ENCODE measurements at places on chromosomes 4 and X.

GRCh38 chr4:16019649-16020048 lies 56.7 kb upstream of the FGFBP2 start:
- no peak for DNase-seq
- H3K4me1 ChIP-seq, result no peaks in the 10 kb centered on the region
- no peak overlapping the region for H3K27ac ChIP-seq
- H3K27me3 ChIP-seq, result no peaks in the 10 kb centered on the region
- no peaks in the 10 kb centered on the region for H3K36me3 ChIP-seq

DNA sequence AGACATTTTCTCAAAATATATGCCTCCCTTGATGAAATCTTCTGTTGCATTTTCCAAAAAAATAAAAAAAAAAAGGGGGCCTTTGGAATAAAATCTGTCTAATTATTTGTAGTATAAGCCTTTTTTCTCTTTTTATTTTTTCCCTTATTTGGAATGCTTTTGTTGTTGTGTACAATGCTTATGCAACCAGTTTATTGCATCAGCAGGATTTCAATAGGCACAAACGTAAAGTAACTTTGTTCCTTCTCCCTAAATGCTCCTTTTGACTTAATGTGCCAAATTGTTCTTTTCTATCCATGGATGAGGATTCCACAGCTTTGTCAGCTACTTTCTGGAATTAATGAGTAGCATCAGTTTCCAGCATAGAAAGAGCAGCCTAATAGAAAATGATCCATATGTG lies 59.6 kb upstream of the HPGD start:
- DNase-seq, result no peak
- H3K27me3 ChIP-seq, result no peaks in the 10 kb centered on the region
- no peak overlapping the region for H3K4me3 ChIP-seq
- no peaks in the 10 kb centered on the region for H3K4me1 ChIP-seq
- no peaks in the 10 kb centered on the region for H3K36me3 ChIP-seq

- H3K36me3 ChIP-seq, result no peaks in the 10 kb centered on the region
- H3K4me1 ChIP-seq, result no peaks in the 10 kb centered on the region
- H3K4me3 ChIP-seq, result no peak overlapping the region
- H3K27ac ChIP-seq, result no peak overlapping the region
Observed at GRCh38 chr4:142818031-142818430, 28.1 kb downstream of the INPP4B start.

DNA sequence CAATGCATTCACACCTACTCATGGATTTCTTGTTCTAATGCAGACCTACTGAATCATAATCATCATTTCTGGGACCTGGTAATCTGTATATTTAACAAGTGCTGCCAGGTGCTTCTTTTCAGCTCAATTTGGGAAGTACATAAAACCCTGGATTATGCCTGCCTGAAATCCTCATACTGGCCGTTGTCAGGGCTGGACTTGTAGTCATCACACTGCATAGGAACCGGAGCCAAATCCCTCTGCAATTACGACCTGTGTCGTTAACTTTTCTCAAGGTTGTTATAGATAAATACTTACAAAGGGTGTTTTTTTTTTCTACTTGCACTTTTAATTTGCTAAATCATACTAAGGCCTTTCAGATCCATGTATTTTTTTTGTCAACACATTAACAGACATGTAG lies 294.9 kb upstream of the PRPS2 start:
- peaks cover 8% of the 10 kb centered on the region for H3K27me3 ChIP-seq
- H3K4me1 ChIP-seq, result peaks cover 21% of the 10 kb centered on the region
- no peak overlapping the region for H3K27ac ChIP-seq

- no peak for DNase-seq
- no peak overlapping the region for H3K4me3 ChIP-seq
- H3K36me3 ChIP-seq, result no peaks in the 10 kb centered on the region
Observed at GRCh38 chr4:182975806-182976205, 58.6 kb upstream of the DCTD start.

GRCh38 chrX:118049713-118050112 lies 66.9 kb downstream of the KLHL13 start:
- H3K27me3 ChIP-seq, result no peaks in the 10 kb centered on the region
- H3K4me1 ChIP-seq, result no peaks in the 10 kb centered on the region
- H3K27ac ChIP-seq, result no peak overlapping the region
- no peaks in the 10 kb centered on the region for H3K36me3 ChIP-seq
- no peak overlapping the region for H3K4me3 ChIP-seq
- no peak for DNase-seq

- DNase-seq, result no peak
- H3K27me3 ChIP-seq, result peaks cover 46% of the 10 kb centered on the region
- H3K36me3 ChIP-seq, result peaks cover 8% of the 10 kb centered on the region
Observed at GRCh38 chr4:54085284-54085683, 14.7 kb upstream of the GSX2 start.

DNA sequence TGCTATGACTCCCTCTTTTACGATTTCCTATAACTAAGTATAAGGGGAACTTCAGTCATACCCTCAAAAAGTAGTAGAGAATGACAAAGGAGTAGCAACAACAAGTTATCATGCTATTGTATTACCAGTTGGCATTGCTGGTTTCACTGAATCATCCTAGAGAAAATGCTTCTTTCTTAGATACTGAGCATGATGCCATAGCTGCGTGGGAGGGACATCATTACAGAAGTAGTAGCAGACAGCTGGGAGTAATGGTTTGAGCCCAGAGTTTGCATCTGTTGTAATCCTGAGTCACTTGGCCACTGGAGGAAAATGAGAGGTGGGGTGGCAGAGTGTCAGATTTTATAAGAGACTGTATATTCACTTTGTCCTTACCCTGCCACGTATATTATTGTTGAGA lies 38.6 kb downstream of the MTMR1 start:
- no peaks in the 10 kb centered on the region for H3K27me3 ChIP-seq
- no peak for DNase-seq
- H3K36me3 ChIP-seq, result peaks cover 19% of the 10 kb centered on the region
- peaks cover 19% of the 10 kb centered on the region for H3K4me1 ChIP-seq
- H3K27ac ChIP-seq, result peak overlapping the region; percentile 84

DNA sequence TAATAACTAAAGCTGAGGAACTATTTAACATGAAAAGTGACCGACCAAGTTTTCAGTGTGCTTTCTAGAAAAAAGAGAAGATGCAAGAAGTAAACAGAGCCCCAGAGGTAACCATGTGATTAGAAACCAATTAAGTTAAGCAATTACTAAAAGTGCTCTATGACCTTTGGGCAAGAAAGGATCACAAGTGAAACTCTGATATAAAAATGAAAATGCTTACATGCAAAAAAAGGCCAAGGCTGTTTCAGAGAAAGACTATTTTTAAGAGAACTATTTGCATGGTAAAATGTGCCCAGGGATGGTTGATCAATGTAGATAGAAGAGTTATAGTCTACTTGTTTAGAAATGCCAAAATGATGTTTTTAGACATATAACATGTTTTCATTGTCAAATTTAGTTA lies 22.0 kb downstream of the KLHL15 start:
- no peak overlapping the region for H3K27ac ChIP-seq
- H3K4me1 ChIP-seq, result peaks cover 7% of the 10 kb centered on the region
- DNase-seq, result no peak

DNA sequence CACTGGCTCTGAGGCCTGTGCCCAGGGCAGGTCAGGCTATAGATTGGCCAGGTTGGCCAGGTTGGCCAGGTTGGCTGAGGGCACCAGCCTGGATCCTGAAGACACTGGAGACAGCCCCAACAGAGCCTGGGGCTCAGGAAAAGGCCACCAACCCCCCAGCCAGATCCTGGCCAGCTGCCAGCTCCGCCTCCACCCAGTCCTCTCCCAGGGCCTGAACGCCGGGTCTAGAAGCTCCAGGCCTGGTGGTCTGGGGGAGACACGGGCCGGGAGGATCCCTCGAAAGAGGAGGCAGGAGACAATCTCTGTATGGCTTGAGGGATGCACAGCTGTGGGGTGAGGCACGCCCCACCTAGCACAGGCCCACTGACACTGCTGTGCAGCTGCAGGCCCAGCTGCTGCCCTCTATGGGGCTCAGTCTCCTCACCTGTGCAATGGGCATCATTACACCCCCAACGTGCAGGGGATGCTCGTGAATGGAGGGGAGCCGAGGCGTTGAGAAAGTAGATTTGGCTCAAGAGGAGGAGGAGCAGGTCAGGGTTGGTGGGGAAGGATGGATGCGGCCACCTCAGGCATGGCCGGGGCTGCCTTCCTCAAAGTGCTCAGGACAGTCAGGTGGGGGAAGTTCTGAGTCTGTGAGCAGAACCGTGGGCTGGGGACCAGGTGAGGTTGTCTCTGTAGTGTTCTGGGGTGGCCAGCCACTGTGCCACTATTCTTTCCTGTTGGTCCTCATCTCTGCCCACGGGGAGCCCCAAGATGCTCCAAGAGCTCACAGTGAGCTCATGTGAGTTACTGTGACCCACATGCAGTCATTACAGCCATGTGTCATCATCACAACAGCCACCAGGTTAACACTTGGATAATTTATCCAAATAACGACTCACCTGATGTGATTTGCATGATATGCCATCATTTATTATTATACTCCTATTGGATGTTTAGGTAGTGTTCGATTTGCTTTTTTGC lies 10.8 kb upstream of the GAGE10 start:
- H3K36me3 ChIP-seq, result no peaks in the 10 kb centered on the region
- no peaks in the 10 kb centered on the region for H3K27me3 ChIP-seq
- H3K27ac ChIP-seq, result no peak overlapping the region
- DNase-seq, result no peak

GRCh38 chrX:121227888-121228287 lies 180.5 kb downstream of the GLUD2 start:
- H3K36me3 ChIP-seq, result no peaks in the 10 kb centered on the region
- no peaks in the 10 kb centered on the region for H3K4me1 ChIP-seq
- no peak overlapping the region for H3K27ac ChIP-seq
- DNase-seq, result no peak
- H3K4me3 ChIP-seq, result no peak overlapping the region
- no peaks in the 10 kb centered on the region for H3K27me3 ChIP-seq

GRCh38 chrX:150365051-150365989 lies 2.2 kb downstream of the MAMLD1 start:
- H3K4me3 ChIP-seq, result peak overlapping the region; percentile 85
- H3K4me1 ChIP-seq, result peaks cover 22% of the 10 kb centered on the region
- peaks cover 15% of the 10 kb centered on the region for H3K27me3 ChIP-seq
- H3K27ac ChIP-seq, result no peak overlapping the region
- no peaks in the 10 kb centered on the region for H3K36me3 ChIP-seq
- DNase-seq, result peak; percentile 26

Data from naive B cell (primary cell).